Brain (organoid and tissue), 16 donors: ENCODE measurements at places on chromosomes 4 and X. TPM values are rescaled to one million over a fixed set of nuclear protein-coding genes. Genes with fewer than 3 reads are reported as not detected.

The MSMO1 gene
- polyA plus RNA-seq = 32.6 TPM

The FRMPD4 gene
- polyA plus RNA-seq = 0.66 TPM

The GPRASP3 gene
- 5.3 TPM for polyA plus RNA-seq

The AWAT2 gene
- polyA plus RNA-seq = not detected

The TXK gene
- not detected for polyA plus RNA-seq

The CCDC158 gene
- polyA plus RNA-seq = not detected

The SLC4A4 gene
- 7.5 TPM for polyA plus RNA-seq

The FAM184B gene
- polyA plus RNA-seq = 0.58 TPM

DNA sequence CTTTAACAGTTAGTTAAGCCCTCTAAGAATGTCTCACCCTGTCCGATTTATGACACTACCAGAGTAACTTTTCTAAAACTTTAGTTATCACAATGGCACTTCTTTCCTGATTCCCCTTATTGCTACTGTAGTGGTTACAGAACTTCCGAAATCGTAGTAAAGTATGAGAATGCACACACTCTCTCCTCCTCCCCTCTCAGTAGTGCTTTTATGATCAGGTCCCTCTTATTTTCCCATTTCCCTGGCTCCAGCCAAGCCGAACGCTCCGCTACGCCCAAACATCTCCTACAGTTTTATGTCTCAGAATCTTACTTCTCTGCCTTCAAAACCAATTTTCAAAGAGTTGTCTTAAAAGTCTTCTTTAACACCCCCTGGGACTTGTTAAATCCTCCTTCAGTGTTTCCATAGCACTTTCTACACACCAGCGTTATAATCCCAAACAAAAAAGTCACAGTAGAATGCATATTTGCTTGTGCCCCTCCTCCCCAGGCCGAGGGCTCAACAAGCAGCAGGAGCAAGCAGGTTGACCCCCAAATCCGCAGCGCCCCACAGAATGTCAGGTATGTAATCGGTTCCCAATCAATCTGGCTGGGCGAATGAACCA lies 671 bp downstream of the HPF1 start:
- DNase-seq = no peak

- no peak for DNase-seq
Observed at GRCh38 chr4:3452376-3452775, 10.6 kb downstream of the HGFAC start.

DNA sequence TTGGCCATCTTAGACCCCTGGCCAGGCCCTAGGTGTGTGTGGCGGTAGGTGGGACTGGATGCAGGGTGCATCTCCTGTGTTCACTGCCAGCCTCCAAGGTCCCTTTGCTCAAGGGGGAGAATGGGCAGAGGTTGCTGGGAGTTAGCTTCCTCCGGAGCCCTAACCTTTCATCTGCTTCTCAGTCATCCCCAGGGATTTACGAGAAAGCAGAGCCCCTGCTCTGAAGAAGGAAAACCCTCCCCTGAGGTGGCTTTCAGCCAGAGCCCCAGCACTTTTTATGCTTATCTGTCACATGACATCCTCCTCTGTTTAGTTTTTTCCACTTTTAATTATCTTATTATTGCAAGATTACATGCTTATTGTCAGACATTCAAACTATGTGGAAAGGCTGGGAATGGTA lies 44.9 kb upstream of the DDX3X start:
- no peak for DNase-seq

DNA sequence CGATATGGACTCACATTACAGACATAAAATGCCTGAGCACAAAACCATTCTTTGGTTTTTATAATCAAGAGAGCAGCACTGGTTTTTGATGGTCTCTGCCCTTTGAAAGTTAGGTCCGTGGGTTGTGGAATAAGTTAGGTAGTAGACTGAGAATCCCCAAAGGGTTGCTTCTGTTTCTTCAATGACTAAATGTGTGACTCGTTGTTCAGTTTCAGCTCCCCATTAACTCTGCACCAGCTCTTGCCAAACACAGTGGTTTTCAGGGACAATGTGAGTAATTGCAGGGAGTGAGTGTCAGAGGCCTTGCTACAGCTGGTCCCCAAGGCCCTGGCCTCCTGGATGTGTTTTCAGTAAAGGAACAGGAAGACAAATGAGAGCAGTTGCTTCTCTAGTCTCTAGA lies 24.8 kb downstream of the SMIM20 start:
- DNase-seq = no peak

GRCh38 chr4:8343967-8344331 lies 74.4 kb downstream of the HTRA3 start:
- DNase-seq = no peak

GRCh38 chr4:132683957-132684356 lies 465.1 kb upstream of the PCDH10 start:
- no peak for DNase-seq

GRCh38 chr4:149095001-149095400 lies 652.8 kb upstream of the NR3C2 start:
- no peak for DNase-seq

DNA sequence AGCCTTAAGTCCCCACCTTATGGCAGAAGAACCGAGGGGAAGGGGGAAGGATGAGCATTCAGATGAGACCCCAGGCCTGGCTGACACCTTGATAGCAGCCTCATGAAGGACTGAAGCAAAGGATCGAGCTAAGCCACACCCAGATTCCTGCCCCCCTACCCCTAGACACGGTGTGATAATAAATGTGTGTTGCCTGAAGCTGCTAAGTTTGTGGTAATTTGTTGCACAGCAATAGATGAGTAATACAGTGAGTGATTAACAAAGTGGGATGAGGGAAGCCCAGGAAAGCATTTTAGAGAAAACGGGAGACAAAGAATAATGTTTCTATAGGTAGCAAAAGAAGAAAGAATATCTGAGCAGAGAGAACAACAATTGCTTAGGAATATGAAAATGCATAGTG lies 404.2 kb downstream of the MID1IP1 start:
- no peak for DNase-seq

DNA sequence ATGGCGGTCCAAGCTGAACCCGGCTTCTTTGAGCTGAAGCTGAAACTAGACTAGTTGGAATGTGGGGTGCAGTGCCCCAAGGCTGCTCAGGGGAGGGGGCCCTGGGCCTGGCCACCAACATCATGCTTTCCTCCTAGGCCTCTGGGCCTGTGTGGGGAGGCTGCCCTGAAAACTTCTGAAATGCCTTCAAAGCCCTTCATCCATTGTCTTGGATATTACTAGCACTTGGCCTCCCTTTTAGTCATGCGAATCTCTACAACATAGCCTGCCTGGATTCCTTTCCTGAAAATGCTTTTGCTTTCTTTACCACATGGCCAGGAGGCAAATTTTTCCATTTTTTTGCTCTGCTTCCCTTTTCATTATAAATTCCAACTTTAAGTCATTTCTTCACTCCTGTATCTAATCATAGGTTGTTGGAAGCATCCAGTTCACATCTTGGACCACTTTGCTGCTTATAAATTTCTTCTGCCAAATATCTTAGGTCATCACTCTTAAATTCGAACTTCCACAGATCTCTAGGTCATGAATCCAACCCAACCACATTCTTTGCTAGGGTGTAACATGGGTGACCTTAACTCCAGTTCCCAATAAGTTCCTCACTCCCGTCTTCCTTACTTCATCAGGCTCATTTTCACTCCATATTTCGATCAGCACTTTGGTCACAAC lies 103.4 kb downstream of the DDIT4L start:
- DNase-seq = no peak

- no peak for DNase-seq
Observed at GRCh38 chr4:2436761-2437474, 18.2 kb downstream of the CFAP99 start.

- no peak for DNase-seq
Observed at GRCh38 chrX:1486177-1486576, 33.5 kb upstream of the ASMTL start.

DNA sequence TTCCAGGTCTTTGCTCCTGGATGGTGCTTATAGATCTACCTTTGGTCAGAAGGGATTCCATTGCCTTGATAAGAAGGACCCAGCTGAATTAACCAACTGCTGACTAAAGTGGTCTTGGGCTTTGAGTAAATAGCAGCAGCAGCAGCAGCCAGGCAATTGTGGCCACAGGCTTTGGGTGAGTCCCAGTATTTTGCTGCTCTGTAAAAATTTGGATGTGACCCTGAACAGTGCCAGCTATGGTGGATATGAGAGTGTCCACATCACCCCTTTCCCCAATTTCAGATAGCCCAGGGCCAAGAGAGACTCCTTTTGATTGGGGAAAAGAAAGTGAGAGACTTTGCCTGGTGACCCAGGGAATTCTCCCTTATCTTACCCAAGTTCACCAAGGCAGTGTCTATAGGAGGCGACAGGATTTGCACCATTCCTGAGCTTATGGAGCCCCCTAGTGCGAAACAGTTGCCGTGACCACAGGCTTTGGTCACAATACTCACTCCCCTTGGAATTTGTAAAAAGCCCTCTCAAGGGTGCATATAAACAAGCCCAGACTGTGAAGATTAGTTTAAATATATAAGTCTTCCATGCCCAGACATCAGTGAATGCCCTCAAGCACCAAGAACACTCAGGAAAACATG lies 518.0 kb downstream of the TMA16 start:
- DNase-seq = peak; percentile 32

DNA sequence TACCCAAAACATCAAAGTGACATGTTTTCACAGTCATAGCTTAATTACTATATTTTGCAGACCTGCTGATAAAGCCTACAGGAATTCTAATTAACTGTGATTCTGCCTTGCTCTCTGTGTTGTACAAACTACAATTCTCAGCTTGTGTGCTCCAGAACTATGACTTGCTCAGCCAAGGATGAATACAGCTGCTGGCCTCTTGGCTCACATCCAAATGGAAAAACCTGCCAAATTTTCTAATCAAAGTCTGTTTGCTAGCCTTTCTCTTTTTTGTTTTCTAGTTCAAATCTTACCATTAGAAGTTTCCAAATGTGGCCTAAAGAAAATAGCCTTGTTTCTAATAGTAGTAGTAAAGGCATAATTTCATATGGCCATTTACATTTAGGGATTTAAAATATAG lies 1176.8 kb downstream of the FAM133A start:
- peak; percentile 83 for DNase-seq

DNA sequence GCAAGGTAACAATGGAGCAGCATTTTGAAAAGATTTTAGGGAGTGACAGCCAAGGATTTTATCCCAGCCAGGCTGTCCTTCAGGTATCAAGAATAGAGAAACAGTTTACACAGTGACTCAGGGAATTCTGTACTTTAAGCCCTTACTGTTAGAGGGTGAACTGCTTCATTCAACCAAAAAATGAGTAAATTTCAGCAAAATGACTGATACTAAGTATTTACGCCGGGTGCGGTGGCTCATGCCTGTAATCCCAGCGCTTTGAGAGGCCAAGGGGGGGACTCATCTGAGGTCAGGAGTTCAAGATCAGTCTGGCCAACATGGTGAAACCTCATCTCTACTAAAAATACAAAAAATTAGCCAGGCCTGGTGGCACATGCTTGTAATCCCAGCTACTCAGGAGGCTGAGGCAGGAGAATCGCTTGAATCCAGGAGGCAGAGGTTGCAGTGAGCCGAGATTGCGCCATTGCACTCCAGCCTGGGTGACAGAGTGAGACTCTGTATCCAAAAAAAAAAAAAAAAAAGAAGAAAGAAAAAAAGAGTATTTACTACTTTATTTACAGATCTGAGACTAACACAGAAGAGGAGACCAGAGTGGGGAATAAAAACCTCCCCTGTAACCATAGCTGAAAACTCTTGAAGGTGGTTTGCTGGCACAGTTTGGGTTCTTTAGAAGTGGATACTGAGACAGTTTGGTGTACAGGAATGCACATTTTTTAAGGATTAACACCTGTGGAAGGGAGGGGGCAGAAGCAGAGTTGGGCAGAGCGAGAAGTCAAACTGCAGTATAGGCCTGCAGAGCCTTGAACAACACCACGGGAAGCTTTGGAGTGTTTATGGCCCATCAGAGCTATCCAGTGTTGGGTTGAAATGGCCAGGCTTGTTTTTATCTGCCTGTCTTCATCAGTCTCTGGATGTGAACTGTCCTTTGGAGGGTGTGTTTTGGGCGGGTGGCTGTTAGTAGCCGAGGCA lies 40.5 kb downstream of the TMEM131L start:
- no peak for DNase-seq

- no peak for DNase-seq
Observed at GRCh38 chr4:14151101-14151500, 523.6 kb upstream of the BOD1L1 start.

DNA sequence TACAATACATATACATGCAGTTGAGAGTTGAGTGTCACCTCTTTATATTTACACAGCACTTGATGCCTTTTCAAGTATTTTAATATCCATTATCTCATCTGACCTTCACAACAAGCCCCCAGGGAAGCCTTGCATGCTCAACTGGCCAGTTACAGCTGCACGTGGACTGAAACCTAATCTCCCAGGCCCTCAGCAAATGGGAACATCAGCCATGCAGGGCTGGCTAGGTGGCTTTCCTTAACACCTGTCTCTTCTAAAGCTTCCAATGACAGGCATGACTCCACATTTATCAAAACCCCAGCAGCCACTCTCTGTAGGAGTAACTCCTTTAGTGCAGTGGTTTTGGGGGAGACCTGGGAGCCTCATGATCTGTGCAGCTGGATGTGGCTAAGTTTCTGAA lies 56.4 kb downstream of the PHKA2 start:
- no peak for DNase-seq

DNA sequence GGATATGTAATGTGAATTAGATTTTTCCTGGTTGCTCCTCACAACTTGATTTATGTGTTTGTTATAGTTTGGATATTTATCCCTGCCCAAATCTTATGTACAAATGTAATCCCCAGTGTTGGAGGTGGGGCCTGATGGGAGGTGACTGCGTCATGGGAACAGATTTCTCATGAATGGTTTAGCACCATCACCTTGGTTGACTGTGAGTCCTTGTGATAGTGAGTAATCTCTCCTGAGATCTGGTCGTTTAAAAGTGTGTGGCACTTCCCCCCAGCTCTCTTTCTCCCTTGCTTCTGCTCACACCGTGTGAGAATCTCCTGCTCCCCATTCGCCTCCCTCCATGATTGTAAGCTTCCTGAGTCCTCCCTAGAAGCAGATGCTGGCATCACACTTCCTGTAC lies 2.2 kb downstream of the MID2 start:
- DNase-seq = no peak

DNA sequence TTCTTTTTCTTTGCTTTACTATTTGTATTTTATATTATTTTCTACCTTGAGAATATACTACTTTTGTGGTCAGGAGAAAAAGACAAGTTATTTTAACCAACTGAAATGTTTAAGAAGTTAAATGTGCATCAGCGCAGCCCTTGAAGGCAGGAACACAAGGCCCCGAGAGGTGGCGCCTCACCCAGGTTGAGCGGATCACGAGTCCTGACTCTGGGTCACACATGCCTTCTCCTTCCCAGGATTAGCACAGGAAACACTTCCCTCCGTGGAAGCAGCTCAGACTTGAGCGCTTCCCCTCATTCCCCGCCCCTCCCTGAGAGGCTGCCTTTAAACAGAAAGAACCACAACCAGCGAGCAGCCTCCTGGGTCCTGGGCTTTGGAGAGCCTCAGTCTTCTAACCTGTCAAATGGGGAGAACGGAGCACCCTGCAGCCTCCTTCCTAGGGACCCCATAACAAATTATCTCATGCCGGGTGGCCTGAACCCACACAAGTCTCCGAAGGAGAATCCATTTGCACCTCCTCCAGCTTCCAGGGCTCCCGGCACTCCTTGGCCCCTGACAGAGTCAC lies 217.6 kb downstream of the AFAP1 start:
- DNase-seq = no peak
